ENCODE measurements at places on chromosomes 7 and 10. TPM values are rescaled to one million over a fixed set of nuclear protein-coding genes. Genes with fewer than 3 reads are reported as not detected.

- DNase-seq, result peak; percentile 84
Measured at GRCh38 chr7:22387583-22387982, 30.6 kb upstream of the RAPGEF5 start.

- no peak for DNase-seq
Measured at GRCh38 chr10:22598478-22598877, 115.9 kb downstream of the PIP4K2A start.

DNA sequence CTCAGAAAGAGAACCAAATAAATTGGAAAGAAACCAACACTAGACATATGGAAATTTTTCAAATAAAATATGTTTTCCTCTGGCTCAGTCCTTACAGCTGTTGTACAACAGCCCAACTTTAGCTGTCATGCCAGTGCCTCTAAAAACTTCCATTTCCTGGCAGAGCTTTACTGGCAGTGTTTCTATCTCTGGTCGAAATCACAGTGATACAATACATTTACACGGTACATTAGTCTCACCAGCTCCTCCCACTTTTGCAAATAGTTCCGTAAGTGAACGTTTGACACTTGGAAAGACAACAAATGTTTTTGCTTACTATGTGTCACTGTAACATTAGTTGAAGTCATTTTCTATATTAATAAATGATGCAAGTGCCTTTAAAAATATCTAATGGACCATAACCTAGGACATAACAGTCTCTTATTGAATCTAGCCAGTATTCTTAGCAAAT is 29.8 kb downstream of the BCAP29 start:
- no peak for DNase-seq

DNA sequence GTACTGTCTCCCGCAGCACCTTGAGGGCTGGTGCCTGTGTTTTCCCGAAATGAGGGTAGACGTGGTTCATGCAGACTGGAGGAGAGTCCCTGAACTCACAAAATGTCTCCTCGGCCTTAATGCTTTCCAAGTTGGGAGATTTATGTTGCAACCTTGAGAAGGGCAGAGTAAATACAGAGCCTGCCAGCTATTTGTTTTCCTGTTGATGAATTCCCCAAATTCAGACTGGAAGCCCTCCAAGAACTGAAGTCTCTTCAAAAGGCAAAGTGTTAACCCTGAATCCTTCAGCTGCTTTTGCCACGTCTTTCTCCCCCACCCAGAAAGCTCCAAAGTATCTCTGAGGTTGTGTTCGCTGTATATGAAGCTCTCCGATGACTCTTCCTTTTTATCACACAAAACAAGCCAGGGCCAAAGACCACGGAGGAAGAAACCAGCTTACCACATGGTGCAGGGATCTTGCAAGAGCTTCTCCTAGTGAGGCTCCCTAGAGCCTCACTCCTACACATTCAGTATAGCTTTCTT is 254.7 kb upstream of the NFE2L3 start:
- DNase-seq, result no peak

LRRN3 gene
- 2.4 TPM for total RNA-seq

TRPV6 gene
- total RNA-seq, result not detected

ANK3 gene
- total RNA-seq, result 58.0 TPM
